ENCODE measurements at places on chromosomes 12 and 14.

- DNase-seq: no peak
These were observed 10.6 kb downstream of the MYO1H start for GRCh38 chr12:109358154-109358869.

DNA sequence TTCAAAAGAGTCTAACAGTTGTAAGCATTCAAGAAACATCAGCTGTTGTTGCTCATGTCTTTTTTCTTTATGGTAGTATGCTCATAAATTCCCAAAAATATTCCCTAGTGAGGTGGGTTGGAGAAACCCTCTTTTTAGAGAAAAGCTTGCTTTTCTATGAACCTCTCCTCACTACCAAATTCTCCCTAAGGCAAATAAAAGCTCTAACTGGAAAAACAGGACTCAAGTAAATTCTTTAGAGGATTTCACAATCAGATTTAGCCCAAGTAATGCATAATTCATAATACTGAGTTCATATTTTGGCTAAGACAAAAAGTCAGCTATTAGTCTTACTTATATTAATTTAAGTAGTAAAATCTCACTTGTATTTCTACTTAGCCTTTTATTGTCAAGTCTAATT, 59.1 kb downstream of the DIO2 start:
- DNase-seq: no peak

GRCh38 chr14:59208224-59208814, 19.9 kb downstream of the DAAM1 start:
- DNase-seq: no peak

DNA sequence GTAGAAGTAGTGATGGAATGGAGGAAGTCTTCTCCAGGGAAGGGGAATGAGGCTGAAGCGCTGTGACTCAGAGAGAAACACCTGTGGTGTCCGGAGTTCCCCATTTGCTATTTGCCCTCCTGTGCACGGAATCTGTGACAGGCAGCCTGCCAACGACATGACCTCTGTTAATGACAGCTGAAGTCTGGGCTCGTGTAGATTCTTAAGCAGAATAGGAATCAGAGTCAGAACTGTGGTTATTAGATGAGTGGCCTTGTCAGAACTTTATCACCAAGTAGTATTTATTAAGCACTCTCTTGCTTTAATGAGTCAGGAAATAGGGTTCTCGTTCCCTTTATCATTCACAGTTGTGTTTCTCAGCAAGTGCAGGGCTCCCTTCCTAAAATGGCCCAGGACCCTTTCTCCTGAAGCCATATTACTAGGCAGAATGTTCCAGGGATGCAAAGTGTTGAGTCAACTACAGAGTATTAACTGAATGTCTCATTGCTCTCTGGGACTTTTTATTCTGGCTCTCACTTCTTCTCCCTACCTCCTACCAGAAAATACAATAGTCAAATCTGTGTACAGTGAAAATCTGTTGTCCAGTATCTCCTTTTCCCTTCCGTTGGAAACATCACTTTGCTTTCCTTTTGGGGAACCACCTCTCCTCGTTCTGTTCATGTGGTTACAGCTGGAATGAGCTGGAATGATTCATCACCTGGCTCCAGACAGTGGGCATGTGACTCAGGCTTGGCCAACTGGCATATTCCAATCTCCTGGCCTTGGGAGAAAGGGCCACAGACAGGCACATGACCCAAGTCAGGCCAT, 77.8 kb upstream of the MAX start:
- peak; percentile 61 for DNase-seq

GRCh38 chr12:34394211-34395055, 372.1 kb downstream of the ALG10 start:
- no peak for DNase-seq

DNA sequence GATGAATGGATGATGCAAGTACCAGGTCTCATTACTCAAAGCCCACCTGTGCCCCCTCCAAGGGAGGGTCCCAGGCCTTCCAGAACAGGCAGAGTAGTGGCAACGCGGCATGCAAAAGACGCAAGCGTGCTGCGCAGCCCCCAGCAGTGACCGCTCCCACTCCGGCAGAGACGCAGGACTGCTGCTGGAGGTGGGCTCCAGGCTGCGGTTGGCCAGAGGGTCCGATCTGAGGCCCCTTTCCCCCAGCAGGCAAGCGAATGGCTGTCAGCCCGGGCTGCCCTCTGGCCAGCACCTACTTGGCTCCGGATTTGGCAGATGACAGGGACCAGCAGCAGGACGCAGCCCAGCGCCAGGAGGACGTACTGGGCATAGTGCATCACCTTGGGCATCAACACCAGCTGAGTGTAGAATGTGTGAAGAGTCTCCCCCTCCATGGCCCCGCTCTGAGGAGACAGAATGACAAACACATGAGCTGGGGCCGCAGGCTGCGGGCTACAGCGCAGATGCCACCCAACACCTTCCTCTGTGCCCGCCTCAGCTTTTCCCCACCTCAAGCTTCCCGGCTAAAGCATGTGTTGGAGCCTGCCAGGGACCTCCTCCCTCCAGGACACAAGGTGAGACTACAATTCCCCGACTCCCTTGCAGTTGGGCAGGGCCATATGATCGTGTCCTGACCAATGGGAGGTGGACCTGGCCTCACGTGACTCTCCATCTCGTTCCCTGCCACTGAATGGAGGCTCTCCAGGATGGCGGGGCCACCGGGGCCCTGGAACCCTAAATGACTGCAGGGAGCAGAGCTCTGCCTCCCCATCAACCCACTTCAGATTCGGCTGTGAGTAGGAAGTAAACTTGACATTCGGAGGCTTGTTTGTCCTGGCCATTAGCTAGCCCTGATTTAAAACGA, 77.4 kb downstream of the SCARB1 start:
- no peak for DNase-seq

GRCh38 chr14:75001261-75001660, 1.5 kb upstream of the EIF2B2 start:
- no peak for DNase-seq

- DNase-seq: no peak
These were observed 18.0 kb upstream of the OR4K5 start for GRCh38 chr14:19902409-19902808.

DNA sequence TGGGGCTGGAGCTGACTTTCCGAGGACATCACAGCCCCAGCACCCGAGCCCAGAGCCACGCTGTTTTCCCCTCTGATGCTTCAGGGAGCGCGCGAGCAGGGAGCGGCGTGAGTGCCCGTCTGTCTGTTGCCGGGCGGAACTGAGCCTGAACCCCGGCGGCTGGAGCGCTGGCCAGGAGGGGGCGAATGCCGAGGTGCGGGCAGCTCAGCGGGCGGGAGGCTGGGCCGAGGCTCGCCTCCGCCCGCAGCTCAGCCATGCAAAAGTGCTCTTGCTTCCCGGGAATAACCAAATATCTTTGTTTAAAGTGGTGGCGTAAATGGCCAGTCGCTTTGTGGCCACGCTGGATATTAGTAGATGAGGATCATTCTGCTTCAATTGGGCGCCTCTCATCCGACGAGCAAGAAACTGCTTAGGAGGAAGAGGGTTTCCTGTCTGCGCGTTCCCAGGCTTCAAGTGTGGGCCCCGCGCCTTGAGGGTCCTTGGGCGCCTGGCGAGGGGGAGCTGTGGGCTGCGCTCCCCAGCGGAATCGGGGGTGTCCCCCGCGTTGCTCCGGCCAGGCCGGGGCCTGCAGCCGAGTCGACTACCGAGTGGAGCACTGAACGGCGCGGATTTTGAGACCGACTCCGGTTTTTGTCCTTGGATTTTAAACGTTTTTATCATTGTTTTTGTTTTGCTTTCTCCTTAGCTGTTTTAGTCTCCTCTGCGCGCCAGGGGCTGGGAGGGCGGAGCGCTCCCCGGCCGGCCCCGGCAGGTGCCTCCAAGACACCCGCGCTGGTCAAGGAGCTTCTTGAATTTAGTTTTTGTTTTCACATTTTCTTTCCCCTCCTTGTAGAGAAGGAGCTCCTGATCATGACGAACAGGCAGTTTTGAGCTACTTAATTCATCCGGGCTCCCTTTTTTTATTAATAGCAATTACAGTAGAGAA, 831 bp upstream of the NKX2-1 start:
- DNase-seq: no peak

GRCh38 chr14:99015833-99016232, 256.2 kb downstream of the BCL11B start:
- DNase-seq: no peak

GRCh38 chr14:95504135-95505029, 12.1 kb downstream of the SYNE3 start:
- no peak for DNase-seq

GRCh38 chr12:59936534-59936933, 340.7 kb downstream of the SLC16A7 start:
- DNase-seq: no peak

DNA sequence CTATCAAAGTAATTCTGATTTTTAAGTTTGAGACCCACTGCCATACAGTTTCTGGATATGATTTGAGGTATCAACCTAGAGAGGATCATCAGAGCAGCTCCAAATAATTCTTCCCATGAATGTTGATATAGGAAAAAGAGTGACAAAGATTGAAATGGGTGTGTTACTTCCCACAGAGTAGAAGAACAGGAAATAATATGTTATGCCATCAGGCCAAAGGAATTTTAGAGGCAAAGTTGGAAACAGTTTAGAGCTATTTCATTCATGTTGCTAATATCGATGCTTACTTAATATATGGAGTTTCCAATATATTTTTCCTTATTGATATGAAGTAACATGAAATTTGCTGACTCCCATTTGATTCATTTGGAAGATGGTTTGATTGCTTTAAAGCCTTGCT, 8.9 kb upstream of the MSRB3 start:
- DNase-seq: no peak

- DNase-seq: no peak
These were observed 73.2 kb upstream of the PSMA6 start for GRCh38 chr14:35218963-35219362.

GRCh38 chr12:27965411-27965810, 7.1 kb downstream of the PTHLH start:
- DNase-seq: no peak

DNA sequence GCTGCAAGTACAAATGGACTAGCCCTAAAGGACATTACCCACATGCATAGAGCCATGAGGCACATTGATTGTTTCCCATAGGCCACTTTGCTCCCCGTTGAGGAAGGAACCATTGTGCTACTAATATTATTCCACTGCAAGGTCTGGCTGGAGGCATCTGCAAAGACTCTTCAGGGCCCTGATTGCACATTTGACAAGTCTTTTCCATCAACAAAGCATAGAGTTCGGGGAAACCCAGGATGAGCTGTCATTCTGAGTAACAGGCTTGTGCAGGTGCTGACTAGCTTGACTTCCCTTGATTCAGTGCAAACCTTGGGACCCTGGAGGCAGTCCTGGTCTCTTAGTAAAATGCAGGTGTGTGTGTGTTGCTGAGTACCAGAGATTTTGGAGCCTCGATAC, 73.8 kb downstream of the SUSD6 start:
- peak; percentile 79 for DNase-seq

DNA sequence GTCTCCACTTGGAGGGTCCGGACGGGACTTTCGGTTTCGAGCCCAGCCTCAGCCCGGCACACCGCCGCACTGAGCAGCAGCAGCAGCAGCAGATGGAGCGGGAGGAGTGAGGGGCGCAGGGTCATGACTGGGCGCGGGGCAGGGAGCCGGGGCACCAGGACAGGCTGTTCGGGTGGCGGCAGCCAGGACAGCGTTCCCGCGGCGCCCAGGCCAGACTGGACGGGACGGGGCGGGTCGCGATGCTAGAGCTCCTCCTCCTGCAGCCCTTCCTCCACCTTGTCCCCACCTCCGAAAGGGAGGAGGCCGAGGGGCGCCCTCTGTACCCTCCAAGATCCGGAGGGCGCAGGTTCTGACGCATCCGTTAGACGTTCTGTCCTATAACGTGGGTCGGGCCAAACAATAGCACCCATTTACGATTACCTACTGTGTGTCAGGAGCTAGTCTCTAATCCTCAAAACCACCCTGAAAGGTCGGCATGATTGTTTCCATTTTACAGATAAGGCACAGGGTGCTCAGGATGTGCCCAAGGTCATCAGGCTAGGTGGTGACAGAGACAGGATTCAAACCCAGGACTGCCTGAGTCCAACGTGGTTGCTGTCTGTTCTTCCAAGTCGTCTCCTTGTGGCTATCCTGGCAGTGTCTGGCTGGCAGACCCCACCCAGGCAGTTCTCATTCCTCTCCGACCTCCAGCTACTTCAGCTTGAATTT, at the start of gene FKBP11:
FKBP11 (minus strand) TSS at position 189 of the 708 bp plus-strand sequence; CDS start at position 125, 64 bp downstream.
- peak; percentile 79 for DNase-seq

GRCh38 chr12:45543887-45544286, 185.6 kb upstream of the ARID2 start:
- DNase-seq: peak; percentile 12

DNA sequence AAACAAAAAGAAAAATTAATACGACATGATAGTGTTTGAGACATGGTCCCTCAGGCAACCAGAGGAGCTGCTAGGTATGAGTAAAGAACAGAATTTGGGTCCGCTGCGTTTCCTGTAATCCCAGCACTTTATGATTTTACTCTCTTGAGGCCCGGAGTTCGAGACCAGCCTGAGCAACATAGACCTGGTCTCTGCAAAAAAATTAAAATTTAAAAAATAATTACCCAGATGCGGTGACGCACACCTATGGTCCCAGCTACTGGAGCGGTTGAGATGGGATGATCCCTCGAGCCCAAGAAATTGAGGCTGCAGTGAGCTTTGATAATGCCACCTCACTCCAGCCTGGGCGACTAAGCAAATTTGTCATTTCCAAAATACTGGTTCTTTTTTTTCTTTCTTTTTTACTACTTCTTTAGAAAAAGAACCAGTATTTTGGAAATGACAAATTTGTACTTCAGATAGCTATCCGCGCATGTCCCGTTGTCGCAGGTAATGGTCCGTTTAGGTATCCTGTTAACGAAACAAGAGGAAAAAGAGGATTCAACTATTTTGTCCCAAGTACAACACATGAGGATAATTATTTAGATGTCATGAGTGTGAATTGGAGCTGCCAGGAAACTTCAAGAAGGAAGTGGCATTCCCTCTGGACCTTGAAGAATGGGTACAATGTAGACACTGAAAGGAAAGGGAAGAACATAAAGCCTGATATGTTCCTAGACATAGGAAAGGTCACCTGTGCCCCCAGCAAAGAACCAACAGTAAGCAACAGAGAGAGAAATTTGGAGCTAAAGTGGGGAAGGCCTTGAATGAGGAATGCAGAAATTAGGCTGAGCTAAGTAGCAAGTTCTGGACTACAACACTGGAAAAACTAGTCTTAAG, 1.2 kb upstream of the HECTD1 start:
- DNase-seq: peak; percentile 50

- DNase-seq: no peak
These were observed 4.5 kb upstream of the RNASE4 start for GRCh38 chr14:20679907-20680306.

GRCh38 chr12:10700581-10700980, 22.5 kb downstream of the YBX3 start:
- no peak for DNase-seq

GRCh38 chr12:124445121-124445718, 122.2 kb downstream of the NCOR2 start:
- no peak for DNase-seq

- DNase-seq: no peak
These were observed 77.7 kb downstream of the CCDC92 start for GRCh38 chr12:123894823-123895345.

- DNase-seq: no peak
These were observed 491.2 kb upstream of the FLRT2 start for GRCh38 chr14:85038526-85039352.

DNA sequence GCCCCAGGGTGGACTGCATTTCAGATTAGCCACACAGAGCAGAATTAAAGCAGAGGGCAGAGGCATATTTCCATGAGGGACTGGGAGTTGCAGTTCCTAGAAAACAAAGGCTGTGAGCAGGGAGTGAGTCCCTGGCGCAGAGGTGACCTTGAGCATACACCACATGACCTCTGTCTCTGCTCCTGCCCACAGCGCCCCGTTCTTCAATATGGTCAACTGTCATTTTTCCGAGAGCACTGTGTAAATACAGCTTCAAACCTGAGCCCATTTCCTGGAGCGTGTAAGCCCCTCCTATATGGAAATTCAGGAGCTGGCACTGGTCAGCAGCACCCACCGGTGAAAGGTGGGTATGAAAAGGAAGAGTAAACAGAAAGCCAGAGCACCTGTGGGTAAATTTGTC, 192.2 kb upstream of the PELI2 start:
- no peak for DNase-seq

All from stimulated activated CD4-positive, alpha-beta T cell treated with anti-CD3 and anti-CD28 coated beads, Interleukin-2, amount 100 ng/mL, for 24 hours (primary cell).